Gastrocnemius medialis (tissue), 4 donors: ENCODE measurements at places on chromosomes 4 and X. TPM values are rescaled to one million over a fixed set of nuclear protein-coding genes. Genes with fewer than 3 reads are reported as not detected.

Gene REPS2
- total RNA-seq, result 8.8 TPM

Gene STPG2
- total RNA-seq, result not detected

Gene SHROOM2
- 0.22 TPM for total RNA-seq

Gene P2RY4
- not detected for total RNA-seq

Gene ACOX3
- 32.9 TPM for total RNA-seq

Gene GRIPAP1
- total RNA-seq, result 8.7 TPM
